CD4-positive, alpha-beta T cell treated with Interleukin-4 for 4 hours (primary cell): ENCODE measurements at places on chromosomes 16 and 17.
A peak's percentile ranks its signal among the peaks of the same experiment; 100 is the strongest.

- no peak for DNase-seq
These were observed 763 bp upstream of the SOX9 start for GRCh38 chr17:72119873-72120641.

GRCh38 chr16:66335704-66336329, 30.7 kb upstream of the CDH5 start:
- no peak for DNase-seq

- no peak for DNase-seq
These were observed 4.2 kb upstream of the NDRG4 start for GRCh38 chr16:58495521-58496331.

DNA sequence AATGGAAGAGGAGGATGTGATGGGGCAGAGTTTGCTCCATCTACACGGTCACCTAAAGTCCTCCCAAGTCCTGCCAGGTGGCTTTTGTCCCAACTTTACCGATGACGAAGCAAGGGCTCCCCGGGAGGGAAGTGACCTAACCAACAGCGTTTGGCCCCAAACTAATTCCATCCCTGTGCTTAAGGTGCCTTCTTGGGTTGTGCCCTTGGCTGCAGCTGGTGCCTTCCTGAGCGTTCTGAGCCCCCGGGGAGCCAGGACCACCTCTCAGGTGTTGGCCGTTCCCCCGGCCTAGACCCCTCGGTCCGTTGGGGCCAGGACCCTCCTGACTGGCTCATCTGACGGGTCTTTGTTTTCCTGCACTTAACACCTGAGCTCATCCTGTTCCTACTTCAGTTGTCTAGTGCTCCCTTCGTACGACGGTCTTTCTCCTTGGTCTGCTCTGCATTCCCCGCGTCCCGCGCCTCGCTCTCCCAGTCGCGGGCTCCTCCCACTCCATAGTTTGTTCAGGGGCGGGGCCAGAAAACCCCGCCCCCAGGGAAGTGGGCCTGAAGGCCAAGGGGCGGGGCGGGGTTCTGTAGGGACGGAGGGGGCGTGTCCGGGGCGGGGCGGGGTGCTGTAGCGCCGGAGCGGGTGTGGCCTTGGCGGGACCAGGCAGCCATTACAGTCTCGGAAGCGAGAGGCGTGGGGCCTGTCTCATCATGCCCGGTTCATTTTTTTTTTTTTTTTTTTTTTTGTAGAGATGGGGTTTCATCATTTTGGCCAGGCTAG, 822 bp upstream of the ZSCAN10 start:
- peak; percentile 90 for DNase-seq
